ENCODE measurements at places on chromosomes 2 and 18.
A peak's percentile ranks its signal among the peaks of the same experiment; 100 is the strongest.

DNA sequence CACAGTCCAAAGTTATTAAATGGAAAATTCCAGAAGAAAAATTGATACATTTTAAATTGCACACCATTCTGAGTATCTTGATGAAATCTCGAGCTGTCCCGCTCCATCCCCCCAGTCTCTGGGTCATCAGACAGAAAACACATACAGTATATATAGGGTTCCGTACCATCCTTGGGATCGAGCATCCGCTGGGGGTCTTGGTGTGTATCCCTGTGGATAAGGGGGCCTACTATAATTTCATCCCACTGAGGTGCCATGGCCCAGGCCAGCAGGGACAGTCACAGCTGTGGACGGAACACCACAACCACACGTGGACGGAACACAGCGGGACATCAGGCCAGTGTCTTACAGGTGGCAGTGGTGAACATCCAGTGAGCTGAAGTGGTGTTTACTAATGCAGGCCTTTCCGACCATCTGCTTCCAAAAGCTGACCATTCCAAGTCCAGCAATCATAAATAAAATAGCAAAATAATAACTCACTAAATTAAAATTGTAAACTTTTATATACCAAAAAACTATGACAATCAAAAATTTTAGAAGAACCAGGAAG, 14.0 kb downstream of the TWIST2 start:
- DNase-seq = no peak

DNA sequence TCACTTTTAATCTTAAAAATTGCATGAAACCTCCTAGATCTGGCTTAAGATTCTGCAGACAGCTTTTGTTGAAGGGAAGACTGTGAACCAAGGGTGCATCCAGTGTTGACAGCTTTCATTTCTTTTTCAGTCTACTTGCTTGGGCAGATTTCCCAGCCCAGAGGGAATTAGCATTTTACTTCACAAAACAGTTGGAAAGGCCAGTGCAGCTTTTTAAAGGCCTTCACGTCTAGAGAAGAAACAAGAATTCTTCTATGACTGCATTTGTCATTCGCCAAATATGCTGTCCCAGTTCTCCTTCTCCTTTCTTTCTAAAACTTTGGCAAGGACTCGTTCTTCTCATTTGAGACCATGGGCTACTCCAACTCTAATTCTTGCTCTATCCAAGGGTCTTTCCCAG, 17.4 kb downstream of the NTSR2 start:
- no peak for DNase-seq

- DNase-seq = no peak
Observed at GRCh38 chr2:168566974-168567665, 111.0 kb downstream of the CERS6 start.

GRCh38 chr18:27528925-27529521, 343.9 kb upstream of the CHST9 start:
- no peak for DNase-seq

GRCh38 chr2:127790694-127791529, 20.1 kb downstream of the WDR33 start:
- DNase-seq = no peak

DNA sequence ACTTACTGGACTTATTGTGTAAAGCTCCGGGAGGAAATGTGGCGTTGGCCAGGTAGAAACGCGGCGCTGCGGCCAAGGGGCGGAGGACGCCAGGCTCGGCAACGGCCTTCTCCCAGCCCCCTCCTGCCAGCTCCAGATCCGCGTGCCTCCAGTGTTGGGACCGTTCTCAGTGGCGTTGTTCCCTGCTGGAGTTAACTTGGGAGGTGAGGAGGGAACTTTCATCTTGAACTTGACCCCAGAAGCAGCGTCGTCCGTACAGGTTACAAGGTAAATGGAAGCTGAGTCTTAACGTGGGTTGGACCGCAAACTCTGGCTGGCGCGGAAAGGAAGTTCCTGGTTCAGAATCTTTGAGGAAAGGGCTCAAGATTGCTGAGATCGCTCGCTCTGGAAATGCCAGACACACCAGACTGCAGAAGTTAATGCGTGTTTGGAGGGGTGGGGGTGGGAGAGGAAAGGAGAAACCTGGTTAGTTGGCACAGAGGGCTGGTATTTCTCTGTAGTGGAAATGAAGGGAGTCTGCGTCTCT, 1.3 kb downstream of the TANC1 start:
- no peak for DNase-seq

DNA sequence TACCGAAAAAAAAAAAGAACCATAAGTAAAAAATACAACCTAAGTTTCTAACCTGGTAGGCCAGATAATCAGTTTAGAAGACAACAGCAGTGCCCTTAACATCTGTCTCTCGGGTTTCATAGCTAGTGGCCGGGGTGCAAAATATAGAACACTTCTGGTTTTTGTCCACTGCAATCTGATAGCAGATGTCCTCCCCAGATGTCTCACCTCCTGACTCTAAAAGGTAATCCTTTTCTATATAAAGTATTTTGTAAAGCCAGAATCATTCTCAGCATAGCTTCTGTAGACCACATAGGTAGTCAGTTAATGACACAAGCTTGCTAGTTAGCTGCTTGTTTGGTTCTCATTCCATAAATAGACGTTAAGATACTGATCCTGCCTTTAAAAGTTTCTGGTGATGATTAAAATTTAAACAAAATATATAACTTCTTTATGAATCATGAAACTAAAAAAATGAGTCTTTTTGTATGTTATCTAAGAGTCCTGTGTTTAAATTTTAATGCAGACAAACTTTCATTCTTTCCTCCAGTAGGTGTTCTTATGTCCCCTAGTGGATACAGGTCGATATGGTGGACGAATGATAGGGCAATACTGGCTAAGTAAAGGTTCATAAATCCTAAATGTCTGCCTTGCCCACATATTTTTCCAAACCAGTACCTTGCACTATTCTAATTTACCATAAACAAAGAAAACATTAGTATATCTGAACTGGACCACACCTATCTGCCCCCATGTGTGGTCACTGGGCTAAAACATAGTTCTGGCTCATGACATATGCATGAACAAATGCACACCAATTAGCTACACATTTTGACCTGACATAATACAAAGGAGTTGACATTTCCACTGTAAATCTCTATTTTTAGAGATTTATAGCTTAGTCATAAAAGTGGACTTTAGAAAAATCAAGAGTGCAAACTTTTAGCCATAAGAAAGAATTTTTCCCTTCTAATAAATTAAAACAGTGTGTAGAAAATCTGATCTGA, 171.0 kb downstream of the SRBD1 start:
- peak; percentile 92 for DNase-seq

GRCh38 chr2:75896779-75897366, 186.2 kb upstream of the GCFC2 start:
- peak; percentile 79 for DNase-seq

- no peak for DNase-seq
Observed at GRCh38 chr2:26345283-26345544, 729 bp upstream of the SELENOI start.

GRCh38 chr2:96874198-96874831, 4.4 kb upstream of the SEMA4C start:
- no peak for DNase-seq

GRCh38 chr2:118614841-118615271, 232.6 kb downstream of the EN1 start:
- no peak for DNase-seq

DNA sequence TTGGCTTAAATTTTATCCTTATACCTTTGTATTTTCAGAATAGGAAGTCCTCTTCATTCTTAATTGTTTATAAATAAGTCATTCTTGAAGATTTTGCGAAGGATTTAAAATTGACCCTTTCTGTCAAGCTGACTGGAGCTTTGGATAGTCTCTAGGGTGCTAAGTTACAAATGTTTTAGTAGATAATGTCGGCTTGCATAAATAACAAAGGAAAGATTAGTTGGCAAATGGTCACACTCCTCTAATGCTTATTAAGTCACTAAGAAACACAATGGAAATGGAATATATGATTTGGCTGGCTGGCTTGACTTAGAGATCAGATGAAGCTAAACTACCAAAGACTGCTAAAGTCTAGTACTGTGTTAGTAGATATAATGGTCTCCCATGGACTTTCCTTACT, 40.6 kb downstream of the UBXN4 start:
- no peak for DNase-seq

DNA sequence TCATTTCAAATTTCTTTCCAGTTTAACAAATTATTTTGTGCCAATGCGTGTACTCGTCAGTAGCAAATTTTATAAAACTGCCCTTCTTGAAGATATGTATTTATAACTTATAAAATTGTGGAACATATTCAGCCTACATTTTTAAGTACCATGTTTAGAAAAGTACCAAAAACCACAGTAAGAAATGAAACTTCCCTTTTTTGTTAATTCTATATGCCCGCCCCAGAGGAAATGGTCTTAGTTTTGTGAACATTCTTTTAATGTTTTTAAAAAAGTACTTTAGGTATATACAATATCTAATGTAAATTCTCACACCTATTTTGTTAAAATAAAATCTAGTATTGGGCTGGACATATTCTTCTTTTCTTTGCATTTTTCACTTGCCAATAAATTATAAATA, 1.2 kb downstream of the UGT1A9 start:
- no peak for DNase-seq

DNA sequence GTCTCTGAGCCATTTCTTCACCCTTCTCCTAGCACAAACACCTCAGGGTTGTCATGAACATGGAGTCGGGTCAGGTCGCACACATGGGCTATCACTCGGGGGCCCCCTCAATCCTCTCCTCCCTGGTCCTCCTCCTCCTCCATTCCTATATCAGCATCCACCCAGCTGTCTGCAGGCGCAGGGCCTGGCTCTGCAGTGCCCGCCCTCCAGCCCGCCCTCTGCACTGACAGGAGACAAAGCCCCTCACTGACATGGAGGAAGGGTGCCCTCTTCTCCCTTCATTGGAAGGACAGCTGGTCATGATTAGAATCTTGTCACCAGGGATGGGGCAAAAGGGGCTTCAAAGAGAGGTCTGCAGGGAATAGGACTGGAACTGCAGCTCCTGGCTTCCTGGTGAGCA, 21.7 kb downstream of the HS1BP3 start:
- DNase-seq = no peak

- DNase-seq = no peak
Observed at GRCh38 chr18:58958628-58959027, 94.0 kb downstream of the ZNF532 start.

GRCh38 chr2:227996366-227996765, 124.9 kb downstream of the DAW1 start:
- no peak for DNase-seq

GRCh38 chr2:142315346-142315745, 184.5 kb upstream of the LRP1B start:
- DNase-seq = no peak

DNA sequence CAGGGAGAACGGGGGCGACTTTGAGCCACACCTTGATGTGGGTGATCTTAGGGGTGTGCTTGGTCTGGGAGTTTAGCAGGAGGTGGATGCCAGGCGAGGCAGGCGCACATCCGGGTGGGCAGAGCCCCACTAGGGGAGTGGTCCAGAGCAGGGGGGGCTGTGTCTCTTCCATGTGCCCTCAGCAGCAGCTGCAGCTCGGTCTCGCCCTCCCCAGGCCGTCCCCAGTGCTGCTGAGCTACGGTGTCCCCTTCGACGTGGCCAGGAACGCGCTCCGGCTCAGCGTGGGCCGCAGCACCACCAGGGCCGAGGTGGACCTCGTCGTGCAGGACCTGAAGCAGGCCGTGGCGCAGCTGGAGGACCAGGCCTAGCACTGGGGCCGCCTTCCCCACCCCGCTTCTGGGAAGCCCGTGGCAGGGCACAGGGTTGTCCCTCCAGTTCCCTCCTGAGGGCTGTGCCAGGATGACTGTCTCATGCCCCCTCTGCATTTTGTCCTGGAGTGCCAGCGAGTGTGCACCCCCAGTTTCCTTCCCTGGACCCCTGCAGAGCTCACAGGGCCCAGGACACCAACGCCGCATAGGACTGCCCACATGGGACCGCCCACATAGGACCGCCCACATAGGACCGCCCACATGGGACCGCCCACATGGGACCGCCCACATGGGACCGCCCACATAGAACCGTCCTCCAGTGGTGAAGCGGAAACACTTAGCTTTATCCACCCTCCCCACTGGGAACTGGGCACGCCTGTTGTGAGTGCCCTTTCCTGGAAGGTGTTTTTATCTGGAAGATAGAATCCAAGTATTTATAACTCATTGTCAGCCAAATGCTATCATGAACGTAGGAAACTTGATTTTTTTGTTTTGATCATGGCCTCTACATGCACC, 1.9 kb upstream of the ESPNL start:
- DNase-seq = peak; percentile 86

- no peak for DNase-seq
Observed at GRCh38 chr2:67952066-67952465, 110.7 kb downstream of the C1D start.

DNA sequence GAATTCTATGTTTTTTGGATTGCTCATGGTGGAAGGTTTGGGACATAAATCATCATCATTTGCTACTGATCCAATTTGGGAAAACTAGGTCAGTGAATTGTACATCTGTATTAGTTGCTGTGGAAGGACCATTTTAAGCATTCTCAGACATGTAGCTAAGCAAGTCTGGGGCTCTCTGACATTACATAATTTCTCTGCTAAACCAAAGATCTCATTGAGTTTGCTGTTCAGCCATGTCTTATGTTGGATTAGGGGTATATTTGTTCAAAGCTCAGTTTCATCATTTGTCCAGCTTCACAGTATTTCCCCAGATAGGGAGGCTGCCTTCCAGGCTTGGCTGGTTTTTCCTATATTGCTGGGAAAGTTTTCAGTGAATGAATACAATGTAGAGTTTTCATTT, 399.7 kb downstream of the MTX2 start:
- DNase-seq = no peak

DNA sequence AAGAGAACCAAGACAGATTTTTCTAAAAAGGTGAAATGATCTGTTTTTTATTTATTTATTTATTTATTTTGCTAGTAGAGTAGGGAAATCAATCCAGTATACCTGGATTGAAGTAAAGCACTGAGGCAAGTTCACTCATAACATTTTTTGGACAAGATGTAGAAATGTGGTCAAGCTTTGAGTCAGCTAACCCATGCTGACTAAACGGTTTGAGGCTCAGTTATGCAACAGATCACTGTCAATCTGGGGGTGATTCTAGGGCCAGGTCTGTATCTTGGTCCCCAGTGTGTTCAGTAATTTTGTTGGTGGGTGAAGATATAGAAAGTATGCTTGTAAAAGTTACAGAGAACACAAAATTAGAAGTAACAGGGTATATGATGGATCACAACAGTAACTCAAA, 60.2 kb downstream of the RMDN2 start:
- no peak for DNase-seq

GRCh38 chr2:184141866-184142265, 456.5 kb upstream of the ZNF804A start:
- DNase-seq = no peak

- DNase-seq = no peak
Observed at GRCh38 chr2:179240481-179241451, 23.9 kb downstream of the SESTD1 start.

DNA sequence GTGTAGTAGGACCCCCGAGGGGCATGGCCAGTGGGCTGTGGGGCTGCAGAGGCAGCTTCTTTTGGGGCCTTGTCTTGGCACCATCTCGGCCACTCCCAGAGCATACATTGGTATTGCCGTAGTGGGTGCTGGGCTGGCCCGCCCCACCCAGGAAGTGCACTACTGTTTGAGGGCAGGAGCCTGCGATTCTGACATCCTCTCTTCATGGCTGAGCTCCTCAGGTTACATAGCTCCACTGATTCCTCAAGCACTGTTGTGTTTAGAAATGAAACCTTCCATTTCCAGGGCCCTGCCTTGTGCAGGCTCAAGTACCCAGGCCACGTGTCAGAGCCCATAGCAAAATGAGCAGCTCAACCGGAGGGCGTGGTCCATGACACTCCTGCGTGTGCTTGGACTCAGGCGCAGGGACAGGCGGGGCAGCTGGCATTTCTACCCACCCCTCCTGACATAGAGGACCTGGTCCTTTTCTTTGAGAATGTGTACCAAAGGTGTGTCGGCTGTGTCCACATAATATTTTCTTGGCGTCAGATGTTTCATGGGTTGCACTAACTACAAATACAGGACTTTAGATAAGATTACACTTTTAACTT, 67.9 kb downstream of the DGKD start:
- DNase-seq = peak; percentile 34
